Natural killer cell treated with Interleukin-12 subunit alpha and Interleukin-12 subunit beta and Interleukin-15 and Interleukin-18, amount 100 ng/mL, for 72 hours (primary cell): ENCODE measurements at places on chromosomes 2 and 18. TPM values are rescaled to one million over a fixed set of nuclear protein-coding genes. Genes with fewer than 3 reads are reported as not detected.

Gene WDR7
- 69.1 TPM for total RNA-seq

Gene ANKRD36B
- 77.7 TPM for total RNA-seq

Gene EFR3B
- total RNA-seq: 0.98 TPM

GRCh38 chr2:227908266-227909054 lies 37.0 kb downstream of the DAW1 start:
- DNase-seq: no peak

- DNase-seq: no peak
Measured at GRCh38 chr18:2551425-2551824, 19.9 kb downstream of the METTL4 start.

DNA sequence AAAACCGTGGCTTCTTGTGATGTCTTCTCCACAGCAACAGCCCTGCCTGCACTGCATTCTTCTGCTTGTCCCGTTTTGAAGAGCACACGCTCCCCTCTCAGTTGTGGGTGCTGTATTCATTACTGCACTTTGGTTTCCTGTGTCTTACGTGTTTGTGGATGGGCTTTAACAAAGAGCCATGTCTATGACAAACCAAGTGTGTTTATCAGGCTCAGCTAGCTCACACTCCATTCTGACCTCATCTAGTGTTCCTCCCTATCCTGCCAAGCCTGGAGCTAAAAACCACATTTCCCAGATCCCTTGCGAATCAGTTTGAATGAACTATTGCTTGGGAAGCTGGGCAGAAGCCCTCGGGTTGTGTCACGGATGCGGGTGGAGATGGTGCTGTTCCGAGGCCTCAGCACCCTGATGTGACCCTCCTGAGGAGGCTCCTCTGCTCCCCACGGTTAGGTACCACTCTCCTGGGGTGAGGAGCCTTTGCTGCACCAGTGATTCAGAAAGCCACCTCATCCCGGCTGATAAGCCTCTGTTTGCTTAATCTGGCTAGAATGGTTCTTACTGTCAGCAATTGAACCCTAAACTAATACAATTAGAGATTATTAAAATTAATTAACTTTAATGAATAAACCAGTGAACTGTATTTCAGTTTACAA lies 116.5 kb downstream of the GALR1 start:
- DNase-seq: no peak

- no peak for DNase-seq
Measured at GRCh38 chr2:241748468-241749256, 14.2 kb downstream of the D2HGDH start.
